Kidney (tissue), 22 donors: ENCODE measurements at places on chromosomes 7 and 10. TPM values are rescaled to one million over a fixed set of nuclear protein-coding genes. Genes with fewer than 3 reads are reported as not detected.

DNA sequence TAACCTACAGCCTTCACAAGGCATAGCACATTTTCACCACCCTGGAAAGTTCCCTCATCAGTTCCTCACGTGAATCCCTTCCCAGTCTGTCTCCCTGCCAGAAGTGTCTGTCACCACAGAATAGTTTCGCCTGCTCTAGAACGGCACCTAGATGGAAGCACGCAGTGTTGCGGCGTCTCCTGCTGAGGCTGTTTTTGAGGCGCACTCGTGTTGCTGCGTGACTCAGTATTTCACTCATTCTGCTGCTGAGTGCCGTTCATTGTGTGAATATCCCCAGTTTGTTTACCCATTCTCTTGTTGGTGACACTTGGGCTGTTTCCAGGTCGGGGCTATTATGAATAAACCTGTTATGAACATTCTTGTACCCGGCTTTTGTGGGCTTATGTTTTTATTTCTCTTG is 12.8 kb downstream of the NOS3 start:
- no peak for DNase-seq

DNA sequence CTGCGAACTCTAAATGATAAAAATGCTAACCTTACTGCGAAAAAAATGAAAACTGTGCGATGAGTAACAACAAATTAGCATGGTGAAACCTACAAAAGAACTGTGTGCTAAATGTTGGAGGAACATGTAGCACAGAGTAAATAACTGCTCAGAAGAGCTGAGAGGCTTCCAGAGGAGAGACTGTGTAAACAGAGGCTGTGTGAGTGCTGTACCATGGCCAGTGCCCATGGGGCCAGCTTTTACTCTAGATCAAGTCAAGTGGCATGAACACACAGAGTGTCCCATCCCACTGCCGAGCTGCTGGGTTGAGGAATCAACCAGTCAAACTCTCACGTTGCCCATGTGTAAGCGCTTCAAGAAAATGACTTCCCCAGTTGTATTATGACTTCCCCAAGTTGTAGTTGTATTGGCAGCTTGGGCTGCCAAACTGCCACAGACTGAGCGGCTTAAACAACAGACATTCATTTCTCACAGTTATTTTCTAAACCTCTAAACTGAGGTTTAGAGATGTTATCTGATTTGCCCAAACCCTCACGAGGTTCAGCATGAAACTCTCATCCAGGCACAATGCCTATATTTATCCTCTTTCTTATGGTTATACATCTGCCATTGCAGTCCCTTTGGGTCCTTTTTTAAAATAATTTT is 270.7 kb downstream of the ABCA13 start:
- no peak for DNase-seq

- DNase-seq: peak; percentile 30
Measured at GRCh38 chr10:48934672-48935501, 4.8 kb downstream of the LRRC18 start.

- DNase-seq: no peak
Measured at GRCh38 chr10:72308320-72308987, 34.7 kb downstream of the DDIT4 start.

DNA sequence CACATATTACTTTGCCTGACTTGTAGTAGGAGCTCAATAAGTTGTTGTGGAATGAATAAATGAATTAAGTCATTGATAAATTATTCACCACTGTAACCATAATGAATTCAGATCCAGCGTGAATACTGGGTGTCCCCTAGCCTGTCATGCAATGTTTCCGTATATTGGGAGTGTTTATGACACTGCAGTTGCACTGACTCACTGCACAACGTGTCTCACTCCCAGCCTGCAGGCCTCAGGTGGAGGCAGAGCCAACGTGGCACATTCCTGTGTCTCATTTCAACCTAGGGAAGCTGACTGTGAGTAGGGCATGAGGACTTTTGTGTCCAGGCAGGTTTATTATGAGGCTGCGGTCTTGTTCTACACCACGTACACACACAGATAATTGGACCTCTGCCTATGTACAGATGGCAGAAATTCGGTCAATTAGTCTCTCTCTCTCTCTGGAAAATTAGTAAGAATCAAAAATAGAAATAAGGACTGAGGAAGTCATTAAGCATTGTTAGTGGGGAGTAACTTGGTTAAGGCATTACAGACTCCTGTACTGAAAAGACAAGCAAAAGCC is 299.1 kb upstream of the IGFBP3 start:
- no peak for DNase-seq

GRCh38 chr7:105678811-105679495 is 97.7 kb upstream of the EFCAB10 start:
- DNase-seq: no peak

- no peak for DNase-seq
Measured at GRCh38 chr10:3631701-3632330, 153.2 kb downstream of the KLF6 start.

GRCh38 chr10:44047361-44047760 is 337.5 kb downstream of the CXCL12 start:
- peak; percentile 50 for DNase-seq

- DNase-seq: no peak
Measured at GRCh38 chr7:40541336-40541735, 406.5 kb downstream of the SUGCT start.

GRCh38 chr7:132123773-132124172 is 452.5 kb downstream of the PLXNA4 start:
- DNase-seq: no peak

HOXA1 gene
- total RNA-seq: 2.4 TPM

NME8 gene
- total RNA-seq: 0.44 TPM

TRIM73 gene
- 4.3 TPM for total RNA-seq

ZMYND11 gene
- 80.7 TPM for total RNA-seq

NPY4R gene
- not detected for total RNA-seq

POLL gene
- total RNA-seq: 35.2 TPM
